ENCODE measurements at places on chromosomes 12 and 14. TPM values are rescaled to one million over a fixed set of nuclear protein-coding genes. Genes with fewer than 3 reads are reported as not detected.

DNA sequence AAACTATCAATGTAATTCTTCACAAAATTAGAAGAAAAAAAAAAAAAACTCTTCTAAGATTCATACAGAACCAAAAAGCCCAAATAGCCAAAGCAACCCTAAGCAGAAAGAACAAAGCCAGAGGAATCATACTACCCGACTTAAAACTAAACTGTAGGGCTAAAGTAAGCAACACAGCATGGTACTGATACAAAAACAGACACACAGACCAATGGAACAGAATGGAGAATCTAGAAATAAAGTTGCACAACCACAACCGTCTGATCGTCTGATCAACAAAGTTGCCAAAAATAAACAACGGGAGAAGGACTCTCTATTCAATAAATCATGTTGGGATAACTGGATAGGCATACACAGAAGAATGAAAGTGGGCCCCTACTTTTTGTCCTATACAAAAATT is 16.9 kb downstream of the CDK17 start:
- no peaks in the 10 kb centered on the region for H3K4me1 ChIP-seq
- H3K4me3 ChIP-seq, result no peak overlapping the region
- H3K27me3 ChIP-seq, result no peaks in the 10 kb centered on the region
- H3K36me3 ChIP-seq, result no peaks in the 10 kb centered on the region
- no peak for DNase-seq
- H3K27ac ChIP-seq, result no peak overlapping the region

GRCh38 chr12:124397807-124398577 is 103.1 kb downstream of the RFLNA start:
- H3K27me3 ChIP-seq, result no peaks in the 10 kb centered on the region
- H3K4me1 ChIP-seq, result peaks cover 15% of the 10 kb centered on the region
- peaks cover 68% of the 10 kb centered on the region for H3K36me3 ChIP-seq

DNA sequence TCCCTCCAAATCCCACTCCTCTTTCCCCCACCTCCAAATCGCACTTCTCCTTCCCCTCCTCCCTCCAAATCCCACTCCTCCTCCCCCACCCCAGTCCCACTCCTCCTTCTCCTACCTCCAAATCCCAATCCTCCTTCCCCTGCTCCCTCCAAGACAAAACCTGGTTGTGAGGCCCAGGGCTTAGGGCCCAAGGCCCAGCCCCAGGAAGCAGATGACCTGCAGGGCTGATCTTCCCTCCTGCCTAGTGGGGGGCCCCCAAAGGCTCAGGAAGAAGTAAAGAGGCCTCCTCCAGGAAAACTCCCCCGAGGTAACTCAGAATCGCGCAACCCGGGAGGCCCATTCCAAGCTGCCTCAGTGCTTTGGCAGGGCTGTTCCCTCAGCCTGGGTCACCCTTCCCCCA is 34.4 kb downstream of the NCOR2 start:
- H3K27ac ChIP-seq, result no peak overlapping the region
- no peaks in the 10 kb centered on the region for H3K27me3 ChIP-seq
- H3K36me3 ChIP-seq, result peaks cover 3% of the 10 kb centered on the region
- DNase-seq, result no peak
- H3K4me3 ChIP-seq, result no peak overlapping the region

PMCH gene
- not detected for total RNA-seq

GRCh38 chr12:64142784-64143183 is 79.3 kb downstream of the KICS2 start:
- DNase-seq, result no peak
- no peak overlapping the region for H3K4me3 ChIP-seq
- no peaks in the 10 kb centered on the region for H3K27me3 ChIP-seq
- no peaks in the 10 kb centered on the region for H3K4me1 ChIP-seq
- no peak overlapping the region for H3K27ac ChIP-seq

DNA sequence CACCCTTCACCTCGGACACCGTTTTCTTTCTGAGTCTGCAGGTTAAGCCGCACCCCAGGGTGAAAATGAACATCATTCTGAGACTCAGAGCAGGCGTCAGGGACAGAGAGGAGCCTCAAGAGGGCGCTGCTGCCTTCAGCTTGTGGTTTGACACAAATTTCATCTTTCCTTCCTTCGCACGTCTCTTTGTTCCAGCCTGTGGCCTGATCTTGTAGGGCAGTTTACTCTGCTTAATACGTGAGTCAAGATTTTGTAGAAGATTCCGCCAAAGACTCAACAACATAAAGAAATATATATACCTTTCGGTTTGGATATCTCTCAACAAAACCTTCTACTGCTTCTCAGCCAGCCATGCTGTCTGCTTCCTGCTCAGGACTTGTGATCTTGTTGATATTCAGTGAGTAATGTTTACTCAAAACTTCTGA is 329.3 kb upstream of the OR4E1 start:
- H3K4me3 ChIP-seq, result no peak overlapping the region
- H3K4me1 ChIP-seq, result no peaks in the 10 kb centered on the region
- DNase-seq, result peak; percentile 22
- no peaks in the 10 kb centered on the region for H3K36me3 ChIP-seq
- H3K27me3 ChIP-seq, result no peaks in the 10 kb centered on the region

DNA sequence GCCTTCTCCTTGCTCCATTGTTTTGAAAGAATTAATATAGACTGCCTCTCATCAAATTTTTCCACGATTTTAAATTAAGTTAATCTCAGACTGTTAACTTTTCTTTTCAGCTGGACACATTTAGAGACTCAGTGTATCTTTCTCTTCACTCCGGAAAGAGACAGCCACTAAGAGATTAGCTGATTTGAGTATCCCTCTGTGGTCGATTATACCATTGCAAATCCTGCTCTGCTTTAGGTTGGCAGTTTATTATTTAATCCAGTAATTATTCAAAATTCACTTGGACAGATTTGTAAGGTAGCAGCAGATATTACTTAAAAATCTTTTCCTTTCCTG is 588 bp upstream of the TWF1 start:
- peaks cover 22% of the 10 kb centered on the region for H3K36me3 ChIP-seq
- no peak for DNase-seq
- peak overlapping the region; percentile 84 for H3K27ac ChIP-seq
- H3K4me3 ChIP-seq, result peak overlapping the region; percentile 100
- H3K4me1 ChIP-seq, result peaks cover 7% of the 10 kb centered on the region
- H3K27me3 ChIP-seq, result no peaks in the 10 kb centered on the region

GRCh38 chr12:57216014-57216911 is at the start of gene NXPH4:
NXPH4 (plus strand) TSS chr12:57216794; CDS start chr12:57216970, 176 bp downstream.
- H3K36me3 ChIP-seq, result no peaks in the 10 kb centered on the region
- DNase-seq, result peak; percentile 94
- peaks cover 39% of the 10 kb centered on the region for H3K4me1 ChIP-seq
- peaks cover 16% of the 10 kb centered on the region for H3K27me3 ChIP-seq
- H3K4me3 ChIP-seq, result peak within 1 kb of the TSS; percentile 70

- H3K27ac ChIP-seq, result no peak overlapping the region
- no peak overlapping the region for H3K4me3 ChIP-seq
- H3K36me3 ChIP-seq, result no peaks in the 10 kb centered on the region
- H3K4me1 ChIP-seq, result no peaks in the 10 kb centered on the region
- no peaks in the 10 kb centered on the region for H3K27me3 ChIP-seq
These were observed 20.7 kb upstream of the TCP11L2 start for GRCh38 chr12:106281804-106282203.

DNA sequence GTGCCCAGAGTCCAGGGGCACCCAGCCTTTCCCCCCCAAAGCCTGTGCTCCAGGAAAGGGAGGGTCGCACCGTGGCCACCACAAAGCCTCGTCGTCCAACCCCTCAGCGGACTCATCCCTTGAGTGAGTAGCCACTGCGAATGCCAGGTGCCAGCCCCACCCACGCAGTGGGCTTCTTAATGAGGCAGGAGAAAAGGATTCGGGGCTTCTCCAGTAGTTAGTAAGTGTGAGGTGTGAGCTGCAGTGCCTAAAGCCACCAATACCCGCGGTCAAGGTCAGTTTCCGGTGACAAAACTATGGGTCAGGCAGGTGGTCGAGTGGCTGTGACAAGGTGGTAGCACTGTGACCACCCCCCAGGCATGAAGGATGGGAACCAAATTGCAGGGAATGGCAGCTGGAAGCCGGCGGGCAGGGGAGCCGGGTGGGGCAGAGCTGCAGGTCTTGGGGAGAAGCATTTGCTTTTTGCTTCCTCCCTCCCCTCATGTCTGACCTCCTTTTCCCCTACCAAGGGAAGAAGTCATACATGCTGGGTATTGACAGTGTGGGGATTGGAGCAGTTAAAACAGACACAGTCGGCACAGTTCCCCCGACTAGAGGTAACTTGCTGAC is 8.0 kb downstream of the RAN start:
- peaks cover 25% of the 10 kb centered on the region for H3K36me3 ChIP-seq
- DNase-seq, result no peak
- no peaks in the 10 kb centered on the region for H3K4me1 ChIP-seq
- no peak overlapping the region for H3K4me3 ChIP-seq

GRCh38 chr12:10632226-10632625 is 18.8 kb upstream of the MAGOHB start:
- H3K4me3 ChIP-seq, result no peak overlapping the region
- peaks cover 14% of the 10 kb centered on the region for H3K4me1 ChIP-seq
- H3K27me3 ChIP-seq, result no peaks in the 10 kb centered on the region
- no peaks in the 10 kb centered on the region for H3K36me3 ChIP-seq
- DNase-seq, result no peak

- H3K4me1 ChIP-seq, result peaks cover 7% of the 10 kb centered on the region
- peak overlapping the region; percentile 20 for H3K27ac ChIP-seq
- peak; percentile 78 for DNase-seq
- H3K36me3 ChIP-seq, result no peaks in the 10 kb centered on the region
- peak overlapping the region; percentile 36 for H3K4me3 ChIP-seq
These were observed 142.5 kb downstream of the PHLDA1 start for GRCh38 chr12:75888874-75889613.

GRCh38 chr12:6563448-6564050 is 4.5 kb downstream of the NOP2 start:
- no peaks in the 10 kb centered on the region for H3K27me3 ChIP-seq
- H3K27ac ChIP-seq, result no peak overlapping the region

KCNH3 gene
- total RNA-seq, result 0.12 TPM

DNA sequence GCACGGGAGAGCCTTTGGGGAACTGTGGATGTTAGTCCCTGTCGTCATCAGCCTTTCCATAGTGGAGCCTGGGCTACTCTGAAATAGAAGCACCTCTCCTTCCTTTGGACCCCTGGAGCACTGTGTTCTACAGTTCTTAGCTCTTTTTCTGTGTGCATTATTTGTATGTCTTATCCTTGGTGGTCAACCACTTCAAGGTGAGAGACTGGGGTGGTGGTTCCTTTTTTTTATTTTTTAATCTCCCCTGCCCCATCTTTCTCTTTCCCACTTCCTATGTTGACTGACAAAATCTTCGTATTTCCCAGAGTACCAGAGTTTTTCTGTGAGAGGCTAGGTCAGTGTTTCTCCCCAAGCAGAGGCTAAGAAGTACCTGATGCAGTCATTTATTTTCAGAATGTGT is 111.7 kb downstream of the CRADD start:
- H3K36me3 ChIP-seq, result no peaks in the 10 kb centered on the region
- H3K27me3 ChIP-seq, result no peaks in the 10 kb centered on the region
- no peak overlapping the region for H3K4me3 ChIP-seq

ITGA5 gene
- 37.3 TPM for total RNA-seq

OASL gene
- total RNA-seq, result not detected

DNA sequence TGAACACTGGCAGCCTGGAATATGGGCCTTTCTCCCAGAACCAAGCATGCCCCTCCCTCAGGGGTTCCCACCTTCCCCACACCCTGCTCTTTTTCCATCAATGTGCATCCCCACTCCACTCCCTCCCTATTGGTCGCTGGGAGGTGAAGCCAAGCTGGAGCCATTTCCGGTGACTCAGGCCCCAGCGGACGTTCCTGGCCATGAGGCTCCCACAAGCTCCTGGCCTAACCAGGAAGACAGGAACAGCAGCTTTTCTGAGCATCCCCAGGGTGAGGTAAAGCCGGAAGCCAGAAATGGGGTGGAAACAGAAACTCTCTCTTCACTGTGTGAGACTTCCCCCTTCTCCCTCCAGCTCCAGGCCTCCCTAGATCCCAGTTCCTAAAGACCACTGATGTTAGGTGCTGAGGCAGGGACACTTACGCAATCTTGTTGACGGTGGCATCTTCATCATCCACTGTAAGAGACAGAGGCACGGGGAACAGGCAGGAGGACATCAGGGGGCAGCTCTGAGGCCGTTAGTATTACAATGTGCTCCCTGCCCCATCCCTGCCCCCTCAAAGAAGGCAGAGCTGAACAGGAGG is 5.1 kb downstream of the LMBR1L start:
- no peaks in the 10 kb centered on the region for H3K27me3 ChIP-seq
- H3K27ac ChIP-seq, result no peak overlapping the region
- peaks cover 4% of the 10 kb centered on the region for H3K4me1 ChIP-seq
- H3K36me3 ChIP-seq, result no peaks in the 10 kb centered on the region
- DNase-seq, result no peak
- no peak overlapping the region for H3K4me3 ChIP-seq

DNA sequence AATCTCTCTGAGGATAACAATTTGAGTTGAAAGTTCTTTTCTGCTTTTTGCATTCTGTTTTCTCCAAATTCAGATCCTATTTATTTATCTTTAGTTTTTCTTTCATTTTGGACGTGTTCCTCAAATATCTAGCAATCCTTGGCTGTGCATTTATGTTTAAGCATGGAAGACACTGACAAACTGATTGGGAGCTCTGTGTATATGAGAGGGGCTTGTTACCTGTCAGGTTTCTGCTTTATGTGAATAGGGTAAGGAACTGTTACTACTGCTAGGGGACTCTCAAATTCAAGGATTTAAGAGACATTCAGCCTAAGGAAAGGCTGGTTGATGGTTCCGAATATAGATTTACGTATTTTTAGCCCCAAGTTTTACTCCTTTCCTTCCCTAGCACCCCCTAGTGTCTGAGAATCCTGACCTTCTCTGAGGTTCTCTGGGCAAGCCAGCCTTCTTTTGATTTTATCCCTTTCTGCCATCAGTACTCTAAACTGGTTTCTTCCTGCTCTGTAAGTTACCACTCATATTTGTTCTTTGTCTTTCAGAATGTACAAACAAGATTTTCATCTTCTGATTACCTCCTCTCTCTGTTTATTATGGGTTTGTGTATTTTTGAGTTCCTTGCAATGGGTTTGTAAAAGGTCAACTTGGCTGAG is 30.5 kb downstream of the YLPM1 start:
- peaks cover 48% of the 10 kb centered on the region for H3K36me3 ChIP-seq
- H3K4me1 ChIP-seq, result no peaks in the 10 kb centered on the region
- H3K27ac ChIP-seq, result no peak overlapping the region
- H3K27me3 ChIP-seq, result no peaks in the 10 kb centered on the region
- H3K4me3 ChIP-seq, result no peak overlapping the region

DNA sequence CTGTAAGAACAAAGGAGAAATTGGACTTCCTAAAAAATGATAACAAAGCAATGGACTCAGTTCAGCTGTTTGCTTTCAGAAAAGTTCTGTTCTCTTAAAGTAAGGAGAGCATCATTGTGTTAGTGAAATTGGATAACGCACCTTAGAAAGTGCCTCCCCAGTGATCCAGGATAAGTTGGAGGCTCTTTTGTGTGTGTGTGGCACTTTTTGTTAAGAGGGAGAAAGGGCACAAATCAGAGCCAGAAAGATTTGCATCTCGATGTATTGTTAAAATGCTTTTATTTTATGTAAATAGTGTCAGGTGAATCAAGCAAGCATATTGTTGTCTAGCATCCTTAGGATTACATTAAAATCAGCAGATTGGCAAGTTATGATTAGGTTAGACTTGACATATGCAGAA is 2.1 kb downstream of the STK38L start:
- H3K4me1 ChIP-seq, result peaks cover 7% of the 10 kb centered on the region
- H3K36me3 ChIP-seq, result no peaks in the 10 kb centered on the region
- no peak overlapping the region for H3K27ac ChIP-seq
- no peak for DNase-seq
- H3K4me3 ChIP-seq, result no peak overlapping the region
- no peaks in the 10 kb centered on the region for H3K27me3 ChIP-seq

- peaks cover 12% of the 10 kb centered on the region for H3K4me1 ChIP-seq
- H3K4me3 ChIP-seq, result peak overlapping the region; percentile 96
- H3K27me3 ChIP-seq, result no peaks in the 10 kb centered on the region
- H3K27ac ChIP-seq, result peak overlapping the region; percentile 48
These were observed 682 bp downstream of the FLRT2 start for GRCh38 chr14:85530626-85531025.

GRCh38 chr12:121754836-121755235 is 38.7 kb downstream of the RHOF start:
- no peak overlapping the region for H3K4me3 ChIP-seq
- DNase-seq, result no peak
- peaks cover 29% of the 10 kb centered on the region for H3K36me3 ChIP-seq
- H3K27me3 ChIP-seq, result no peaks in the 10 kb centered on the region
- H3K4me1 ChIP-seq, result no peaks in the 10 kb centered on the region
